ENCODE measurements at places on chromosomes 11 and 22. TPM values are rescaled to one million over a fixed set of nuclear protein-coding genes. Genes with fewer than 3 reads are reported as not detected.

DNA sequence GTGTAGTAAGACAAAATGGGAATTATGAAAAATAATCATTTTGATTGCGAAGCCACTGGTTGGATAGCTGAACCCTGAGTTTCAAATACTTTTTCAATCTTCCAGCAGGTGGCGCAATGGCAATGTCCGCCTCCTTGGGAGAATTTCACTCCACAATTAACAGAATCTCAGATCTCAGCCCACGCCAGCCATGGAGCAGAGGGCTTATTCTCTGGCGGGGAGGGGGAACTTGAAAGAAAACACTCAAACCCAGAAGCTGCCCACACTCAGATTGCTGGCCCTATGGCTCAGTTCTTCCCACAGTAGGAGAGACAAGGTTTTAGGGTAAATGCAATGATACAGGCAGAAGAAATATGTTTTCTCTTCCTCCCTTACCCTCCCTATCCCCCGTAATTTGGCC, 38.7 kb upstream of the RCN1 start:
- DNase-seq, result peak; percentile 28

GRCh38 chr22:44473166-44473565, 24.9 kb downstream of the RTL6 start:
- DNase-seq, result no peak

DNA sequence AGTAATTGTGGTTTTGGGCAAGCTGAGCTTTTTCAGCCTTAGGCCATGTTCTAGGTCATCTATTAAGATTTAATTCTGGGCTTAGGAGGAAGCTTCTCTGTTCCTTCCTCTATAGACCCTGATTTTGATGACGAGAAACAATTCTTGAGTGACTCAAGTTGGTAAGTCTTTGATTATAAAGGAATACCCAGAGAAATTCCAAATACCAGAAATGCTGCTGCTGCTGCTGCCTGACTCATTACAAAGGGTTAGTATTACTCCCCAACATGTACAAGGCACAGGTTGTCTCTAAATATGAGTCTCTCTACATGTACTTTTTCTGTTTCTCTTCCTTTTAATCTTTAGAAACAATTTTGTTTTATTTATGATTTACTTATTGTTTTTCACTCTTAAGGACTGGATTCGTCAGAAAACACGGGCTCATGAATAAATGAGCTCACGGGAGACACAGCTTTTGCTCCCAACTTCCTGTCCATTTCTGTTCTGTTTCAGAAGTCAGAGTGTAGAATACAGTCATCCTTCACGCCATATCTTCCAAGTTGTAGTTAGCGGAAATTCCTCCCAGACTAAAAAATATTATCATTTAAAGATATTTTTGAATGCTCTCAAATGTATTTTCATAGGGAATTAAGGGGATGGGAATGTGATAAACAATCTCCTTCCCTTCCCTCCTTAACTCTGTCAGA, 31.8 kb upstream of the RBMXL2 start:
- no peak for DNase-seq

DNA sequence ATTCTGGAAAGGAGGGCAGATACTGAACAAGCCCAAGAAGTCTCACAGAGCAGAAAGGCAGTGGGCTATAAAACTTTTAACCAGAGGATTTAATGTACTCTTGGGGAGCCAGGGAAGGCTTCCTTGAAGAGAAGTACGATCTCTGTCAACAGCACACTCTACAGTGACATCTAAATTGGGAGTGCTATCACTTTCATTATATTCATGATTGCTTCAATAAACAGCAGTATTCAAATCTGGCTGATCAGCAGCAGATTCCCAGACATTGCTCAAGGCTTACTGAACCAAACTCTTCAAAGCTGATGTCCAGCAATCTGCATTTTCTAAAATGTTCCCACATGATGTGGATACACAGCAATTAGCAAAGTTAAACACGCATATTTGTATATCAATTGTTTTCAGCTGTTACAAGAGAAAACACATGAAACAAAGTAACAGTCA, 44.2 kb downstream of the SYTL2 start:
- no peak for DNase-seq

- no peak for DNase-seq
Measured at GRCh38 chr22:26981541-26981940, 324.2 kb downstream of the MIAT start.

GRCh38 chr22:42932857-42933484, 75.9 kb upstream of the ARFGAP3 start:
- DNase-seq, result no peak

- no peak for DNase-seq
Measured at GRCh38 chr11:62217191-62217748, 8.8 kb downstream of the SCGB2A1 start.

DNA sequence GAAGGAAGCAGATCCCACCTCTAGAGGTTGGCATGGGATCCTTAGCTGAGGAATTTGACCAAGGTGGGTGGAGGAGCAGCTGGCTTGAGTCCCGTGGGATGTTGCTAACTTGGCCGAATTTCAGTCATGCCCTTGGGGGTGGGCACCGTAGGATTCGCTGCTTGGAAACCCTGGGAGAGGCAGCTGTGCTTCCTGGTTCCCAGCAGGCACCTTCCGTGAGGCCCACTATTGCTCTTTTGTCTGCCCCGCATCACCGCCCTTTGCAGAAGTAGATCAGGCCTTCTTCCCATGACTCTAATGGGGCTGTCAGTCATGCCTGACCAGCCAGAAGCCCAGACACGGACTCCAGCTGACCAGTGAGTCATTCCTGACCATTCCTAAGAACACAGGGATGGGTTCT, 292.3 kb upstream of the SYN3 start:
- DNase-seq, result no peak

- no peak for DNase-seq
Measured at GRCh38 chr11:61963016-61963281, 4.5 kb downstream of the FTH1 start.

Gene USP2
- total RNA-seq, result 0.44 TPM

Gene GRM5
- not detected for total RNA-seq

Gene TBX10
- total RNA-seq, result not detected

Measured in T-cell (primary cell).